ENCODE measurements at places on chromosomes 12 and 14.

GRCh38 chr12:122024132-122024785 lies 2.6 kb downstream of the BCL7A start:
- DNase-seq: no peak

DNA sequence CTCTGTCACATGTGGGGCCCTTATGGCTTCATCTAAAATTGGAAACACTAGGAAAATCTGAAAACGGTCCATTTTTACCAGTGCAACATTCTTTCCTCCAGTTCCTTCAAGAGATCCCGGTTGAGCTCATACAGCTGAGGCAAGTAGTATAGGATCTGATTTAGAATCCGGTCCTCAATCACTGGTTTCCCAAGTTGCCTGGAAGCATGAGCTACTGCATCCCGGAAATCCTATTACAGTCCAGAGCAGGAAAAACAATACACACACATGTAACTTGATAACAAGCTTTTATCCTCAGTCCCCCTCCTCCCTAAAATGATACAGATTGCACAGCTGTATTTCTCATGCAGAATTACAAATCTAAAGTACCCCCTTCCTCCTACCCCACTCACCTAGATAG lies 67.9 kb upstream of the NR2C1 start:
- no peak for DNase-seq

DNA sequence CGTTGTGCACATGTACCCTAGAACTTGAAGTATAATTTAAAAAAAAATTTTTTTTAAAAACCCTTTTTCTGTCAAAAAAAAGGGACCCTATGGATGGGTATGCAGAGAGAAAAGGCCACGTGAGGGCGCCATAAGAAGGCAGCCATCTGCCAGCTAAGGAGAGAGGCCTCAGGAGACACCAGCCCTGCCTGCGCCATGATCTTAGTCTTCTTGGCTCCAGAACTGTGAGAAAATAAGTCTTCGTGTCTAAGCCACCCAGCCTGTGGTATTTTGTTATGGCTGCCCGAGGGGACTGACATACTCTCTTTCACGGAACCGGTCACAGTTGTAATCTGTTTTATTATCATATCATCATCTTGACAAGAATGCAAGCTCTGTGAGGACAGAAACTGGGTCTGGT lies 174.8 kb downstream of the EFCAB11 start:
- no peak for DNase-seq

GRCh38 chr14:30054201-30054600 lies 126.6 kb upstream of the PRKD1 start:
- no peak for DNase-seq

DNA sequence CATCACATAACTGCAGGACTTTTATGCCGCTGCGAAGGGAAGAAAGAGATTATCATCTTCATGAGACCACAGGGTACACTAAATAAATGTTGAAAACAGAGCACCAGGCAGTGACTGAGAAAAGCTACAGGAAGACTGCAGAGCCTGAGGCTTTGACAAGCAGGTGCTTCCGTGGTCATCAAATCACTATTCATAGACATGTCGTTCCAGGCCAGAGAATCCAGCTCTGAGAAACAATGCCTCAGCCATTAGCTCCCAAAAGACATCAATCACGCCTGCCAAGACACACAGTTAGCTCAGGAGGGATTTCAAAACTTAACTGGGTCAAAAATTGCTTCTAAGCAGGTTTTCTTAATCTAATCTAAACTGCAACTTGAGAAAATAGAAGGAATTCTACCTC lies 47.2 kb upstream of the GARIN6 start:
- DNase-seq: no peak

GRCh38 chr12:44307506-44308168 lies 471.8 kb downstream of the TMEM117 start:
- DNase-seq: no peak

DNA sequence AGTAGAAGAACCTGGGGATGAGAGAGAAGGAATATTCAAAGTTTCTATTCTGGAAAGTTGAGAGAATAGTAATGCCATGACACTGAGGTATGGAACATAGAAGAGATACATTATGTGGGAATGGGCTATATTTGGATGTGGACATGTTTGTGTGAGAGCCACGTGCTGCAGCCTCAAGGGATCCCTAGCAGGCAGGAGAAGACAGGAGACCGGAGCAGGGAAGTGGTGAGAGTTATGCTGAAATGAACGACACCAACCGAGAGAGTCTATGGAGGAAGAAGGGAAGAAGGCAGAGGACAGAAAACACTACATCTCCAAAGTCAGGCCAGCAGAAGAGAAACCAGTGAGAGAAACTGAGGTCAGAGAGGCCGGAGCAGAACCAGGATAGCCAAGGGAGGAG lies 10.0 kb upstream of the RIPK3 start:
- no peak for DNase-seq

DNA sequence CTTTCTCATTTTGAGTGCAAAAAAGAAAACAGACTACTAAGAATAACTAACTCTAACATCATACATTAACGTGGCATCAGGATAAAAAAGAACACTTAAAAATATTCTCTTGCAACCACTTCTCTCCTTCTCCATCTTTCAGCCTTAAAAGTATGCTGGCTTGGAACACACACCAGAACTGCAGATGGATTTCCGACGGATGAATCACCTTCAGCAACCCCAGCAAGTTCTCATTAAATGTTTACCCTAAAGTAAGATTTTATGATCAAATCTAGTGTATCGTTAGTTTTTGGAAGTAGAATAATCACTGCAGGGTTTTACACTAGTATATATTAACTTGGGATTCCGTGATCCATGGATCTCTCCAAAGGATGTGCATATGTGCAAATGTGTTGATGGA lies 1.2 kb downstream of the NEK9 start:
- no peak for DNase-seq

DNA sequence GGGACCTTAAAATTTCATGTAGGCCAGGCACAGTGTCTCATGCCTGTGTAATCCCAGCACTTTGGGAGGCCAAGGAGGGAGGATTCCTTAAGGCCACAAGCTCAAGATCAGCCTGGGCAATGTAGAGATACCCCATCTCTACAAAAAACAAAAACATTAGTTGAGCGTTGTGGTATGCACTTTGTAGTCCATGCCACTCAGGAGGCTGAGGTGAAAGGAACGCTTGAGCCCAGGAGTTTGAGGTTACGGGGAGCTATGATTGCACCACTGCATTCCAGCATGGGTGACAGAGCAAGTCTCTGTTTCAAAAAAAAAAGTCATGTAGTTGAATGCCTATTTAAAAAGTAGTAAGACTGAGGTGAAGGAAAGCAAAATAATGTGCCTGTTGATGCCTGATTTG lies 83.5 kb downstream of the TTC6 start:
- no peak for DNase-seq

DNA sequence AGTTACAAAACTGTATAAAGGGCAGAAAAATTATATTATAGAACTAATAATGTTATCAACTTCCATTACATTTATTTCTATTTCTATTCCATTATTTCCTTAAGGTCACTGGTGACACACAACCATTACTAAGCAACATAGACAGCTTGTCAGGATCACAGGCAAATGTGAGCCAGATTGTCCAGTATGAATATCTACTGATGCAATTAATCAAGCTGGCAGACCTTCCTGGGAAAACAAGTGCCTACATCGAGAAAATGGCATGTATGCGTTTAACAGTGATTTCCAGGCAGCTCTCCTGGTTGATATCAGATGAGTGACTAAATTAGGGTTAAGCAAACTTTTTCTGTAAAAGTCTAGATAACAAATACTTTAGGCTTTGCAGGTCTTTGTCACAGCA lies 36.9 kb upstream of the TSPAN8 start:
- no peak for DNase-seq

Data from GM13977 (cell line).